ENCODE measurements at places on chromosomes 3 and 15. TPM values are rescaled to one million over a fixed set of nuclear protein-coding genes. Genes with fewer than 3 reads are reported as not detected.

SMAD6 gene
- 25.6 TPM for polyA plus RNA-seq

HDC gene
- polyA plus RNA-seq: 0.48 TPM

SNTN gene
- polyA plus RNA-seq: not detected

EPHB1 gene
- polyA plus RNA-seq: 6.2 TPM

C3orf85 gene
- polyA plus RNA-seq: 16.4 TPM

RAB7A gene
- polyA plus RNA-seq: 237 TPM

MASP1 gene
- polyA plus RNA-seq: 9.7 TPM

GRCh38 chr3:97721446-97721845, 43.1 kb upstream of the ARL6 start:
- DNase-seq: no peak

- no peak for DNase-seq
Observed at GRCh38 chr3:33006571-33007286, 55.3 kb downstream of the CCR4 start.

DNA sequence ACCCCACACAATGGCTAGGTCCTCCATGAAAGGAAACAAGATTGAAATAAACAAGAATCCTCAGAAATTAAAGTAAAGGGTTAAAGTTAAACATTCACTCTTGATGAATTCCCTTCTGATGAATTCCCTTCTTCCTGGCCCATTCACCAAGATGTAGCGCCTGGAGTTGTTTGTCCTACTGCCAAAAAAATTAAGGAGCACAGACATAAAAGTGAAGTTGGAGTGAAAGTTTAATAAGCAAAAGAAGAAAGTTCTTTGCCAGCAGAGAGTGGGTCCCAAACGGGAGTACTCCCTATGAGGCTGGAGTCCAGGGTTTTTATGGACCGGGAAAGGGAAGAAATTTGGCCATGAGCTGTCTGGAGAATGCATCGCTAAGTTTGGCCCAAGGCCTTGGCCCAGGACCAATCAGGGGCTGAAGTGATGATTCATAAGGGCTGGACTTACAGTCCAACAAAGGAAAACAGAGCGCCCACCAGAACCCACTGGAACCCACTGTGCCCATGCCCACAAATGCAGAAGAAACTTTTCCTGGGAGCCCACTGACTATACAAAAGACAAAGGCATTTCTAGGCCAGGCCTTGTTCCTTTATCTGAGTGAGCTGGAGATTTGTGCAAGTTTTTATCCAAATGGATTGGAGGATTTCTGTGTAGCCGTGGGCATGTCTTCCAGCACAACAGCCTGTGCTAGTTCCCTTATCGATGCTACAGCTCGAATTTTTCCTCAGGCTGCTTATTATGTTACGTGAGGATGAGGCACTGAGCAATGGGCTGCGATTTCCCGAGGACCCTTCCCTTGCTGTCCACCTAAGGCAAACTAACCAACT, 1561.6 kb downstream of the OTOL1 start:
- DNase-seq: no peak

- no peak for DNase-seq
Observed at GRCh38 chr15:39269352-39269751, 311.5 kb upstream of the THBS1 start.

DNA sequence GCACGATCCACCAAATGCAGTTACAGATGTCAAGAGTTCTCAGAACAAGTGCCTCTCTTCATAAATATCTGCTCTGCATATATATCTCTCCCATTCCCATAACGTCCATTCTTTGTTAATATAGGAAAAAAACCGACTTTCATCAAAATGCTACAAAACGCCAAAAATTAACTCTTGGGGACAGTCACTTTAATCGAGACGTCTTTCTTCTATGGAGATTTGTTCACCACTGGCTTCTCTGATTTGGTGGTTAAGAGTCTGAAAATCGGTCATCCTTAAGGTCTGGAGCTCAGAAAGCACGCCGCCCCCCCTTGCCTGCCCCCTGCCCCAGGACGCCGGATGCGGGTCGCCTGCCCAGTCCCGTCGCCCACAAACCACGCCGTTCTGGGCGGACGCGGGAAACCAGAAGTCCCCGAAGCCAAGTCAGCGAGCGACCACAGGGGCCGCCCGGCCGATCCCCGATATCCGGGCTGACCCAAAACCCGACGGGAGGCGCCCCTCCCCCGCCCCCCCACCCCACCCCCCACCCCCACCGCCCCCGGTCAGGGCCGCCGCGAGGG, 252.7 kb downstream of the TJP1 start:
- DNase-seq: no peak

- DNase-seq: no peak
Observed at GRCh38 chr3:65230261-65231139, 542.7 kb upstream of the ADAMTS9 start.

DNA sequence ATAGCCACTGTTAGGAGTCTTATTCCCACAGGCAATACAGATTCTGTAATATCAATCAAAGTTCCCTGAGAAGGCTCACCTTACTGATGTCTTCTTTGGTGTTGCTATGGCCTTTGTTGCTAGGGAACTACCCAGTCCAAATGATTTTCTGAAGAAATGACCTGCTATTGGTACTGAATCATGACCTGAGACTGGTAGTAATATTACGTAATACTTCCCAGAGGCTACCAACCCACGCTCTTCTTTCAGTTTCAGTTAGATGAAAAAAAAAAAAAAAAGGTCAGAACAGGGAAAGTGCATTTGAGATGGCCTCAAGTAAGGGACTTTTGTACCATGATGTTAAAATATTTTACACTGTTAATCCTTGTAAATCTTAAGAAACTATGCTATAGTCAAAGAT, 1092.5 kb upstream of the EPHA6 start:
- DNase-seq: no peak

DNA sequence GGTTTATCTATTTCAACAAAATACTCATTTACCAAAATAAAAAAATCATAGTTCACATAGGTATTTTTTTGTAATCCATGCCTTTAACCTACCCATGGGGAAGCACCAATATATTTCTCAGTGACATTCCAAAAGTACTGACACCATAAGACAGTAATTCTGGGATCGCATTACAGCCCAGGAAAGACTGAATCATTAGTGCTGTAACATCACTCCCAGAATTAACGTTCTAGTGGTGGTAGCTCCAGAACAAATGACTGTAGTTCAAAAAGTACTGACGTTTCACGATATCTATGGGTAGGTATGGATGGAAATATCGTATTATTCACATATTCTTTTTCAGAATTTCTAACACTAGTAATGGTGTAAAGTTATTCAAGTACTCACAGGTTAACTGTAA, 54.3 kb upstream of the NEK10 start:
- DNase-seq: peak; percentile 5

DNA sequence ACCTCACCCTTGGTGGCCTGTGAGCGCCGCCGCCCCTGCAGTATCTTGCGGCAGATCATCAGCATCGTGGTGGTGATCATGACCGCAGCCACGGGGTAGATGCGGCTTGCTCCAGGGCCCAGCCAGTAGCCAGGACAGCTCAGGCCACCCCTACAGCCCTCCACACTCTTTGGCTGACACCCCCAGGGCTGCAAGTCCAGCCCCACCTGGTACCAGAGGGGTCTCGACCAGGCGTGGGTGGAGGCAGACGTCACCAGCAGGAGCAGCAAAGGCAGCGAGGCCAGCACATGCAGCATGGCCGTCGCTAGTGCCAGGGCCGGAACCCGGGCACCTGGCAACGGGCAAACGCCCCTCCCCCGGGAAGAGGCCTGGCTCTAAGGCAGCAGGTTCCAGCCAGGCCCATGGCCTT, at the start of gene TMEM89:
Gene TMEM89 (minus strand): TSS at position 309 of the 409 bp plus-strand sequence. CDS start 13 bp downstream, at position 296.
- DNase-seq: no peak

DNA sequence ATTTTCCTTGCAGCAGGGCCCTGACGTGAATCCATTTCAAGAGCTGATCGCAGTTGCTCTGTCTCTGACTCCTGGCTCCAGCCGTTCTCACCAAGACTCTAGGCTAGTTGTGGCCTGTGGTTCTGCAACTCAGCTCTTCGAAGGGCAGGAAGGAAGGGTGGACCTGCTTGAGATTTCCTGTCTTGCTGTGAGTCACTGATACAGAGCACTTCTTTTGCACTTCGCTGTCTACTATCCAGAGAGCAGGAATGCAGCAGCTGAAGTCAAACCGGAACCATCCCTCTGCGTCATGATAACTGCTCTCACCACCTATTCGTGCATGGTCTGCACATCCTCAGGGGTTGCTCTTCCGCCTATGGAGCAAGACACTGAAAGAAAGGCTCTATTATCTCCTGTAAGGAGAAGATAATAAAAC, 59.7 kb downstream of the RAP2B start:
- DNase-seq: peak; percentile 20

DNA sequence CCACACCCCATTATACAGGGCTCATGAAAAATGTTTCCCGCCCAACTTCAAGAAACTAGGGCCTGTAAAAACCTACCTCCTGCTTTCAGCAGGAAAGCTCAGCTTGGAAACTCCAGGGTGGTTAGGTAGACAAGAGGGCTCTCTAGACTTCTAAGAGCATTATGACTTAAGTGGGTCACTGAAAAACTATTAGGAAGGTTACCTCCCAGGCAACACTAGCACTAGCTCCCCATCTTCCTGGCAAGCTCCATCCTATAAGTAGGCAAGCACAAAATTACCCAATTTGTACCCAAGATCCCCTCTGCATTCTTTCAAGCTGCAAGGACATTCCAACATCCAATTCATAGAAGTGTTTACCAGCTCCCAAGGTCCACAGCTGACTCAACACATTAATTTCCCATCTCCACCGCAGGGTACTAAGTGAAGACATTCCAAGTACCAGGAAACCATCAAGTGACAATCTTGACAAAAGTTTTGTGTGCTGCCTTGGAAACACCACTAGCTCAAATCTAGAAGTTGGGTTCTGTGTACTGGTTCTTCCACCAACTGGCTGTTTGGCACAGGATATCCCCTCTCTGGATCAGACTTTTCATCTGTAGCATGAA, 46.9 kb downstream of the WNT5A start:
- DNase-seq: no peak

GRCh38 chr3:147404000-147404799, 2.1 kb downstream of the ZIC4 start:
- DNase-seq: no peak

All from renal cortex interstitium (tissue), 15 donors.